Esophagus mucosa (tissue), 1 donor: ENCODE measurements at places on chromosomes 6 and 20.
A peak's percentile ranks its signal among the peaks of the same experiment; 100 is the strongest.

- no peak for ATAC-seq
Observed at GRCh38 chr6:108464418-108465097, 96.2 kb upstream of the FOXO3 start.

- no peak for ATAC-seq
Observed at GRCh38 chr6:92111386-92111785, 1308.0 kb downstream of the EPHA7 start.

DNA sequence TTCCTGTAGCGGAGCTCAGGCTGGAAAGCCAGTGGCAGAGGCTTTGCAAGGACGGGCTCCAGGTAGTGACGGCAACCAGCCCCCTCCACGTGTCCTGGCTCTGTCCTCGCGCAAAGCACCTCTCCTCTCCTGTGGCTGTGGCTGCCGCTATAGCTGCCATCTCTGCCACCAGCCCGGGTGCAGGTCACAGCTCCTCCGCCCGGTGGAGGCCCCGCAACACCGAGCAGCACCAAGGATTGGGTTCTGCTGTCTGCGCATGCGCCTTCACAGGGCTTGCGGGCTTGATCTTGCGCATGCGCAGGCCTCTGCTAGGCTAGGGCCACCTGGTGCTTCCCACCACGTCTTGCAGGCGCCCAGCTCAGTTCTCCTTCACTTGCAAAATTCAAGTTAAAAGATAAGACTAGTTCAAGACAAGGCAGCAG is 625.4 kb downstream of the QKI start:
- peak; percentile 31 for ATAC-seq

DNA sequence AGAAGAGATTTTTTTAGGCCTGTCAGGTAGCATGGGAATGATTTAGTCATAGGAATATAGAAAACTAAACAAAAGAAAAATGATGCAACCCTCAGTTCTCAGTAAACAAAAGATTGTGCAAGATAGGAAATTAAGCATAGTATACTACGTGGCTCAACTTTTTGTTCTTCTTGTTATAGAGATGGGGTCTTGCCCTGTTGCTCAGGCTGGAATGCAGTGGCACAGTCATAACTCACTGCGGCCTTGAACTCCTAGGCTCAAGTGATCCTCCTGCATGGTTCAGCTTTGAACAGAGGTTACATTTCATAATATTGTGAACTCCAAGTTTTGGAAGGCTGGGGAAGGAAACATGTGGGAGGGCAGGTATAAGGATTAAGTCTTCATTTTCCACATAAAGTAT is 28.5 kb downstream of the SLX4IP start:
- ATAC-seq, result peak; percentile 66

DNA sequence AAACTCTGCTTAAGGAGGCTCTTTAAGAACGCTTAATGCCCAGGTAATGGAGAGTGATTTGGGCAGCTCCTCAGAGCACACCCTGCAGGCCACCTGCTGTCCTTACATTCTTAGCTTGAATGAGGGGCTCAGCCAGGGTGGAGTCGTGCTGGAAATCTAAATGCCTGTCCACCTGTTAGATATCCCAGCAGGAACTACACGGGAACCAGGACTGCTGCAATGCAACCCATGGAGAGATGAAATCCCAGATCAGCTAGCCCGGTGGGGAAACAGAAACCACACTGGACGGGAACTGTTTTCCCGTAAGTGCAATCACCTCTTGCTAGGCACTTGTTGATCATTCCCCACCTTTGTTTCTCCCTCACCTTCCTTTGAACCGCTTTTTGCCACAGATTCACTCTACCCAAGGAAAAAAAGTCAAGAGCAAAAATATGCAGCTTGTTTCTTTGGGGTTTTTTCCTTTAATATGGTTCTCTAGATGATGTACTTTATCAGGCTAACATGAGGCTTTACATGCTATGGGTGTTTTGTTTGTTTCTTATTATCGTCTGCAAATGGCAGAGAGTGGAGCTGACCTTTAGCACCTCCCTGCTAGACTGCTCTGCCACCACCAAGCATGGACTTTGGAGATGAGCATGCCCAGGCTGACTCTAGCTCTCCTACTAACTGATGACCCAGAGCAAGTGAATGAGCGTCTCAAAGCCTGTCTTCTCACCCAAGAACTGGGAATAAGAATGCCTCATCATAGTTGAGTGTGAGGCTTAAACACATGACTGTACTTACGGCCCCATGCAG is 125.9 kb upstream of the TNFAIP3 start:
- ATAC-seq, result no peak

DNA sequence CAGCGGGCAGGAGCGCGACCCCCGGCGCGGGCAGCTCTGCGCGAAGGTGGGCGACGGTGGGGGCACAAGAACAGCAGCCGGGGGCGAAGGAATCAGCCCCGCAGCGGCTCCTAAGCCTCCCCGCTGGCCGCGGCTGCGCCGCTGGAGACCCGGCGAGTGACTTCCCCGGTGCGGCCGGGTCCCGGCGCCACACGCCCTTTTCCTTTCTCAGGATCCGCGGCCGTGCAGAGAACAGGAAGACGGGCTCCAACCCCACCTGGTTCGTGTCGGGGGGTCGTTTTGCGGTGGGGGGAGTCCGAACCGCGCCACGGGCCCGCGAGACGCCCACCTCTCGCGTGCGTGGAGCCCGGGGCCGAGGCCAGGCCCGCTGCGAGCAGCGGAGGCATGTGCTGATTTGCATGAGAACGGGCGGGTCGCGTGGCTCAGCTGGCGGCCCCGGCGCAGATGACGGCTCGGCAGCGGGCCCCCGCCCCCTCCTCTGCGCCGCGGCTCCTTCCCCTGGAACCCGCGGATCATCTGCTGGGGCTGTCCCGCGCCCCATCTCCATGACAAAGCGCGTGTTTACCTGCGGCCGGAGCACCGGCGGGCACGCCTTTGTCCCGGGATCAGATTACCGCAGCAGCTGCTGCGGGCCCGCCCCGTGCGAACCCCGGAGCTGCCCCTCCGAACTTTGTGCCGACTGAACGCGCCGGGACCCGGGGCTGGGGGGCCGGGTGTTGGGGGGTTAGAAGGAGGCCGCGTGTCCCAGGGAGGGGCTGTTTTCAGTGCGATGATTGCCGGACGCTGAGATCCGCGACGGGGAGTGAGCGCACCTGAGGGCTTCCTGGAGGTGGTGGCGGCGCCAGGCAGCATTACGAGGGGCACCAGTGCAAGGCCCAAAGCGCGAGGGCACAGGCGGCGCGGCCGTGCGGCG is 4.9 kb upstream of the DLL1 start:
- peak; percentile 40 for ATAC-seq

DNA sequence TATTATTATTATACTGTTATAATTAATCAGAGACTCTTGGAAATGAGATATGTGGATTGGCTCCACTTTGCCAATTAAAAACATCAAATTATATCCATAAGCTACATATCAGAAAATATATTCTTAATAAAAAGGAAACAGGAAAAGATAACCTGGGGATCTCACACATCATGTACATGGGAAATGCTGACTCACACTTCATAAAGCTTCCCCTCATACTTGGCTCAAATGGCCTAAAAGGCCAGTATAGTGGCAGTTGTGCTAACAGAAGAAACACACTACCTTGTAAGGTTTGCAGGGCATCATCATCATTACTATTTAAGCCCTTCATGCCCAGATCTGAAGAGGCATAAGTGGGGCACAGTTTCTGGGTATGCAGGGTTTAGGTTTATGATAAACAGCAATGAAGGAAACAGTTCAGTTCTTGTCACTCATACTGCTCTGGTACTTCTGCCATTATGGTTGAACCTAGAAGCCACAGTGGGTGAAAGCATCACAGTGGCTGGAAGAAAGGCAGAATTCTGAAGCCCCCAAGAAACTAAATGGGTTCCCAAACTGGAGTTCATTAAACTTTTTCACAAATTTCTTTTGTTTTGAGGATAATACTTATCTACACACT is 60.6 kb downstream of the BTBD9 start:
- ATAC-seq, result no peak

DNA sequence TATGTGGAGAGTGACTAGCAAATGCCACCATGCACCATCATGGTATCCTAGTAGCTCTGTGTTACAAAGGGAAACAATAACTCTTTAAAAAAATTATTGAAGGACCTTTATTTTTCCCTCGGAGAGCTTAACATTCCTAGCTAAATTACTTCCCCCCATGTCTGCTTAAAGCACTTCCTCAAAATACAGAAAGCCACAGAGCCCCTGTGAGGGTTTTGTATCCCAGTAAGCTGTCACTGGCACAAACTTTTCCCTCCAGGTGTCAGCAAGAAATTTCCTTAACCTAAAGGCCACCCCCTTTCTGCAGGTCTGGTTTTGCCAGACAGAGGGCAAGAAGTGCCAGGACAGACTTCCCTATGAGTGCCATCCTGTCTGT is 340.0 kb upstream of the PRDM1 start:
- no peak for ATAC-seq

DNA sequence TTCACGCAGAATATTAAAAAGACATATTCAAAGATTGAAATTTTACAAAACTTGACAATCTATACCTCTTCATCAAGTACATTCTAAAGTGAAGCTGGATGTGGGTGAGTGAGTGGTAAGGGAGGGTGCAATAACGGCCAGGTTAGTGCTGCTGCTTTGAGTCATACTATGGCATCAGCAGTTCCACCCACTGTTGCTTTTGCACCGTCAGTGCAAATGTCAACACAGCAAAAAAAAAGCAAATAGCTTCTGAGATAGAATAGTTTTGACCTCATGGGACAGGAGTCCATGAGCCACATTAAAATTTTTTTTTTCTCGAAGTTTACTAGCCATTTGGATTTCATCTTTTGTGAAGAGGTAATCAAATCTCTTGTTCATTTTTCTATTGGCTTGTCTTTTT is 31.8 kb downstream of the PSMF1 start:
- peak; percentile 82 for ATAC-seq

DNA sequence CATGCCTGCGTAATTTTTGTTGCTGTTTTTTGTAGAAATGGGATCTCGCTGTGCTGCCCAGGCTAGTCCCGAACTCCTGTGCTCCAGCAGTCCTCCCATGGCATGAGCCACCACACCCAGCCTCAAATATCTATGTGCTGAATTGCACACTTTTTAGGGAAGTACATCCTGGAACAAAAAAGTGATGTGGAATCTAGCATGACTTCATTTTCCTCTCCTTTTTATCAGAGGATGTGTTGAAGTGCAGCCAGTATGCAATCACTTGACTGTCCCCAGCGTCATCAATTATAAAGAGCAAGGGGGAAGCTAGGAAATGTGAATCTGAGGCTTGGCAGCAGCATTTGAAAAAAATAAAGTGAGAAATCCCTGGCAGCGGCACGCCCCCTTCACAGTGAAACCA is 6.4 kb upstream of the EXOC2 start:
- no peak for ATAC-seq
